Activated CD4-positive, alpha-beta memory T cell treated with anti-CD3 and anti-CD28 coated beads, Interleukin-2, amount 10 ng/mL, durations not matched to agents 7 days and 5 days (primary cell): ENCODE measurements at places on chromosomes 2 and 18.

GRCh38 chr2:128316777-128317180, 1.9 kb downstream of the HS6ST1 start:
- DNase-seq, result peak; percentile 12

- DNase-seq, result peak; percentile 79
Measured at GRCh38 chr18:21955757-21956652, 213.4 kb upstream of the GATA6 start.

GRCh38 chr2:3751806-3752205, 48.4 kb downstream of the DCDC2C start:
- no peak for DNase-seq

DNA sequence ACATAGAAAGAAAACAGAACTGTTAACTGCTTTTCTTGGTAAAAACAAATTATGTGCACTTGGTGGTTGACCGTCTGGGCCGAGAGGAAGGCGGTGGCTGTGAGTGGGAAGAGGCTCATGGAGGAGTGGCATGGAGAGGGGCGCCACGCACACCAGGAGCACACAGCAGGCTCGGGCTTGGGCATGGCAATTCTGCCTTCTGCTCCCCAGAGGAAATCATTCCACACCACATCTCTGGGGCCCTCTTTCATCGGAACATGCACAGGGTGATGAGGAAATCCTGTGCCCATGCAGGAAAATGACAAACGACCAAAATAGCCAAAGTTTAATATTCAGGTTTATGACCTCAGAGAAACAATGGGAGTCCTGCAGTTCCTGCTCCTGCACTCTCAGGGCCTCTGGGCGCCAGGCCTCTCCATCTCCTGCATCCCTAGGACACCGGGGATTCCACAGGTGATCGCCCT, 26.4 kb downstream of the WDFY1 start:
- DNase-seq, result no peak

- DNase-seq, result no peak
Measured at GRCh38 chr2:226300196-226300886, 499.3 kb downstream of the IRS1 start.

DNA sequence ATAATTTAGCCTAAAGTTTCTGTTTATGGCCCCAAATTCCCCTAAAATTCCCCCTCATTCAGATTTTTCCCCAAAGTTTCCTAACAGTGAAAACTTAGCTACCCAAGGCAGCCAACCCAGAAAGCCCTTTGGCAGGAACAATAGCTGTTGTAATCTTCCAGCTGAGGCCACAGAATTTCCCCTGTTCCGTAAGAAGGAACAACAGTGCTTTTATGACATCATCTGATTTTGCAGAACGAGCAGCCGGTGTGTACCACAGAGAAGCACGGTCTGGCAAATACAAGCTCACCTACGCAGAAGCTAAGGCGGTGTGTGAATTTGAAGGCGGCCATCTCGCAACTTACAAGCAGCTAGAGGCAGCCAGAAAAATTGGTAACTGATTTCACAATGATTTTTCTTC, 6.3 kb downstream of the TNFAIP6 start:
- DNase-seq, result no peak

- no peak for DNase-seq
Measured at GRCh38 chr18:50819027-50819727, 639 bp downstream of the MRO start.

- no peak for DNase-seq
Measured at GRCh38 chr2:212843409-212844199, 305.0 kb upstream of the ERBB4 start.

GRCh38 chr18:60452421-60452820, 79.8 kb upstream of the MC4R start:
- no peak for DNase-seq

DNA sequence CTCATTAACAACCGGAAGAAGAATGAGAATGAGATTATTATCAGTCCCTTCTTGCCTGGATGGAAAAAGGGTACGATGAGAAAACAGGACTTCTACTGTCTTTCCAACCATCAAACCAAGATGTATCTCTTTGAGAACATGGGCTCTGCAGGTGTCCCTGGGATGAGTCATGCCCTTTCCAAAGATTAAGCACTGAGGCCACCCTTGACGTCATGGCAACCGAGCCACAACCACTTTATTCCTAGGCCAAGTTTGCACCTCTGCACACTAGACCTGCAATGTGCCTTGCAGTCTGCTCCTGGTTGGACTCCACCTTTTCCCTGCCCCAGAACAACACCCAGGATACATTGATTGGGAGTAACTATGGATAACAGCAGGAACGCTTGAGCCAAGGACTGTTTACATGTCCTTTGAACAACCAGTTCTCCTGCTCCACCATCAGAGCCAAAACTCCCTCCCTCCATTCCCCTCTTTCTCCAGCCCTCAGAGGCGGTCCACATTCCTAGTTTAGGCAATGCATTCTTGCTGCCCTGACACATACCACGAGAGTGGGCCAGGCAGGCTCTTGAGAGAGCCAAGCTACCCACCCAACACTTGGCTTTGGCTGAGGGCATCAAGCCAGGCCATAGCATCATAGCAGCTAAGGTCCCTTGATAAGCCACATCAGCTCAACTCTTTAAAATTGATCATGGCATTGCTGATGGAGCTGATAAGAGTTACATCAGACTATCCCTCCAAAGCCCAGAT, 310.7 kb downstream of the TNS1 start:
- no peak for DNase-seq

DNA sequence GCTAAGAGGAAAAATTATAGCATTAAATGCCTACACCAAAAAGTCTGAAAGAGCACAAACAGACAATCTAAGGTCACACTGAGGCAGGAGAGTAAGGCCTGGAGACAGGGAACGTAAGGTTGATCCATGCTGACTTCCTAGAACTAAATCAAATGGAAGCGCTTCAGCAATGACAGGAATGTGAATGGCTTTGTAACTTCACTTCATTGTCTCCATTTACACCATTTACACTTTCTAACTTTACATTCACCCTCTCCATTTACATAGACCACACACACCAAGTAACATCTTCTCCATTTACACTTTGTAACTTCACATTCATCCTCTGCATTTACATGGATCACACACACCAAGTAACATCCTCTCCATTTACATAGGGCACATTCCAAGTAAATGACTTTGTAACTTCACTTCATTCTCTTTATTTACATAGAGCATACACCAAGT, 103.1 kb upstream of the SPATS2L start:
- no peak for DNase-seq

- no peak for DNase-seq
Measured at GRCh38 chr18:52070291-52070756, 269.7 kb upstream of the DCC start.

GRCh38 chr18:67282796-67283195, 233.7 kb downstream of the DSEL start:
- no peak for DNase-seq

- peak; percentile 79 for DNase-seq
Measured at GRCh38 chr2:112794131-112794733, 9.9 kb upstream of the IL1A start.

DNA sequence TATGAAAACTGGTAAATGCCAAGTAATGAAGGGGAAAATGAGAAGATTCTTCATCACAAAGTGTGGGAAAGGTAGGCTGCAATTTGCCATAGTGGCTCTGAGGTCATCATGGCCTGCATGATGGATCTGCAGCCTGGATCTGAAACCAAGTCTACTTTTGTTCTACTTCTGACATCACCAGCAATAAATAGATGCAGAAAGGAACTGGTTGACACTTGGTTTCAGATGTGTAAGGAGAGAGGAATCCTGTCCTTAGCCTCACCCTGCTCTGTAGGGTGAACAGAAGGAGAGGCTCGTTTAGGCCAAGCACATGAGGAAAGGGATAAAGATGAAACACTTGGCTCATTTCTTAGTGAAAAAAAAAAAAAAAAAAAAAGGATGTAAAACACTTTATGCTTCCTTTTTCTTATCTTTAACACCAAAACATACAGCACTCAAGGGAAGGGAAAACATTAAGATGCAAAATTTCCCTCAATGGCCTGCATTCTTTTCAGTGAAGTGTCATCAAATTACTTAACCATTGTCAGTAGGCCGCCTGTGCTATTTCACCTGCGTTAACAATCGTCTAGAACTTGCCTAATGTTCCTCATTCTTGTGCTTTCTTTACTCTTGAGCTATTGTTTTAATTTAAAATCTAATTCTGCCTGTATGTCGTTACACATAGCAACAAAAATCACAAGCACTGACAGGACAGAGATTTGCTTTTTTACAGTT, 3.9 kb downstream of the NEB start:
- no peak for DNase-seq

DNA sequence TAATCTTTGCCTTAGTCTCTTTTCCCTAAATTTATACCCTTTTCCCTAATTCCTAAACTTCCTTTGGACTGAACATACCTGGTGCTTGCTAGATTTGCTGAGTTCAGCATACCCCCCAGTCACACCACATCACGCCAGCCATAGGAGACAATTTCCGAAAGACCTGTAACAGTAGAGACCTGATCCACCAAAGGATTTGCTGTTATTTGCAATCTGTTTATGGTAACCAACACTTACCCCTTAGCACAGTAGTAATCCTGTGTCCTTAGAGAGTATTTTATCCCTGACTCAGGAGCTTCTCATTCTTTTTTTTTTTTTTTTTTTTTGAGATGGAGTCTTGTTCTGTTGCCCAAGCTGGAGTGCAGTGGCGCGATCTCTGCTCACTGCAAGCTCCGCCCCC, 8.6 kb downstream of the PSMG2 start:
- DNase-seq, result no peak

DNA sequence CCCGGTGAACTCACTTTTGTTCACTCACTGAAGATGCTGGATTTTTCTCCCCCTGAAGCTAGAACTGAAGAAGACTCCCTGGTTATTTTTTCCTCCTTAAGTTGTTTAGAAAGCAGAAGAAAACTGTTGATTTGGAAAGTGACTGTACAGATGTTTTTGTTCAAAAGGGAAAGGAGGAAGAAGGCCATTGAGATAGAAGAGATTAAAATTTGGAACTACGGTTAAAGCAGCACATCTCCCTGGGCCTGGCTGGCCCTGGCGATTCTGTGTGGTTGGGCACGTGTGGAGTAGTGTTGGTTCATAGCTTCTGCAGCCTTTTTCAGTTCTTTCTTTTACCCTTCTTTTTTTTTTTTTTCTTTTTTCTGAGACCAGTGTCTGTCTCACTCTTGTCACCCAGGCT, 109.2 kb downstream of the MAP4K4 start:
- no peak for DNase-seq

DNA sequence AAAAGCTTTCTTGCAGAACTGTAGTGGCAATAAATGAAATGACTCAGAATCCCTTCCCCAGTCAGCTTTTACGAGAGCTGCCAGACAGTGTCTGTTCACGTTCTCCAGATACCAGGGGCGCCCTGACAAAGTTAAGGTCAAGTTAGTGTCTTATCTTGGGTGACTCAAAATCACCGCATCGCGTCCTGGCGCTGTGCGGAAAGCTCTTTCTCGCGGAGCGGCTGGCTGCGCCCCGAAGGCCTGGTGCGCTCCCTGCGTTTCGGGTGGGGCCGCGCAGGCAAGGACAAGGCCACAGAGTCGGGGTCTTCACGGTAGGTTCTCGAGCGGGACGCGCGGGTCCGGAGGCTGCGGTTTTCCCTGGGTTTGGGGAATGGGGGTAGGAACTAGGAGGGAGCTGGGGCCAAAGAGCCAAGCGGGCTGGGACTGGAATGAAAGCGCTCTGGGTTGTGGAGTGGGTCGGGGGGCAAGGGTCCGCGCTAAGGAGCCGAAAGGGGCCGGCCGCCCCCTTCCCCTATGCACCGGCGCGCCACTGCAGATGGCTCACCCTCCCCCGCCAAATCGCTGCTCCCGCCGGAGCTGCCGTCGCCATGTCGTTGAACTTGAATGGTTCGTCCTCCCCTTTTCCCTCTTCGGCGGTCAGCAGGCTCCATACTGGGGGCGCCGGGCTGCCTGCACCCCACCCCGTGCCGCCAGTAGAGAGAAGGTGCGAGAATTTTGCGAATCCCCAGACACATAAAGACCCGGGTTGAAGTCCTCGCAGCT, 2.6 kb upstream of the HOXD11 start:
- DNase-seq, result no peak

GRCh38 chr2:187567126-187567525, 12.9 kb upstream of the TFPI start:
- DNase-seq, result no peak

- peak; percentile 45 for DNase-seq
Measured at GRCh38 chr2:227106845-227107759, 56.9 kb downstream of the COL4A4 start.

DNA sequence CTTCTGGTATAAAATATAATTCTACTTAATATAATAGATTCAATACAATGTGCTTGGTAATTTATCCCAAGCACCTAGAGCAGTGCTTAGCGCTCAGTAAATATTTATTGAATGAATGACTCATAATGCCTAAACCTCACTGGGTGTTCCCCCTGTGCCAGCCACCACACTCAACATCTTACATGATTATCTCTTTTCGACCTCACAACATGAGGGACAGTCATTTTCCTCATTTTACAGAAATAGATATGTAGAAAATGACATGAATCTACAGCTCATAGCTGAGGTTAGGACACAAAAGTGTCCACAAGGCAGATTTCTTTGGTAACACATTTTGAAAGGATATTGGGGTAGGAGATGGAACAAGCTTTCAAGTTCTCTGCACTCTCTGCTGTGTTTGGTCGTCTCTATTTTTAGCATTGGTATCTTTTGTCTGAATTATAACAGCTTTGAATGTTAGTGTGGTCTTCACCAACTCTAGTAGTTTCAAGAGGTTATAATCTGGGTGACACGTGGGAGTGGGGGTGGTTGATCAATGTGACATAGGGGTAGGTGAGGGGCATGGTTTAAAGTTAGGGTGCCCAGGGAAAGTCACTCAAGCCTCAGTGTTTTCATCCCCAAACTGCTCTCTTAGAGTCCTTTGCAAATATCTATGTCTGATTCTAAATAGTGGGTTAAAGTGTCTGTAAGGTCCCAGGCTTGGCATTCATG, 9.8 kb downstream of the MYOM1 start:
- no peak for DNase-seq

GRCh38 chr18:79440316-79441110, 44.8 kb downstream of the NFATC1 start:
- DNase-seq, result no peak

GRCh38 chr2:54665436-54665856, 58.0 kb upstream of the EML6 start:
- DNase-seq, result peak; percentile 47

- DNase-seq, result no peak
Measured at GRCh38 chr2:15354596-15355366, 206.4 kb downstream of the NBAS start.

GRCh38 chr2:121748202-121748601, 7.2 kb upstream of the TSN start:
- no peak for DNase-seq

DNA sequence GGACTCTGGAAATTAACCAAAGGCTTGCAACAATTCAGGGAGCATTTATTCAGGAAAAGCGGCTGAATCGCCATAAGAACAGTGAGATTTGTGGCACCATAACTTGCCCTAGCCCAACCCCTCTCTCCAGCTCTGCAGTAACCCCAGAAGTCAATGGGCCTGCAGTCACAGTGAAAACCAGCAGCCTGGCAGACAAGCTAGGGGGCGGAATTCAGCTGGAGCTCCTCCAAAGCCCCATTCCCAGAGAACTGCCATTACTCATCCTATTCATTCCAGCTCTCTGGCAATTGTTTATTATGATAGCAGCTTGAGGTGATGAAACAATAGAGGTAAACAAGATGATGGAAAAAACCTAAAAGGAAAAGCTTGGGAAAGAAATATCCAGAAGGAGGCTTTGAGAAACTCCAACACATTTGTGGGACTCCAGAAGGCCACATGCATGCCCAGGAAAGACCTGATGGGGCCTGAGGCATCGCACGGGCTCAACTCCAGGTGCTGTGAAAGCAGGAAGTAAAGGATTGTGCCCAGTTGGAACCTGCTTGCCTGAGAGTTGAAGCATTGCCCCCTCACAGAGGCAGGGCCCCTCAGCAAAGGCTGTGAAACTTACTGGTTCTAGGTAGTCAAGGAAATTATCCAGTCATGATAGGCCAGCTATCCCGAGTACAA, 126.7 kb downstream of the TWIST2 start:
- no peak for DNase-seq
